ENCODE measurements at places on chromosomes 4 and X. TPM values are rescaled to one million over a fixed set of nuclear protein-coding genes. Genes with fewer than 3 reads are reported as not detected.

DNA sequence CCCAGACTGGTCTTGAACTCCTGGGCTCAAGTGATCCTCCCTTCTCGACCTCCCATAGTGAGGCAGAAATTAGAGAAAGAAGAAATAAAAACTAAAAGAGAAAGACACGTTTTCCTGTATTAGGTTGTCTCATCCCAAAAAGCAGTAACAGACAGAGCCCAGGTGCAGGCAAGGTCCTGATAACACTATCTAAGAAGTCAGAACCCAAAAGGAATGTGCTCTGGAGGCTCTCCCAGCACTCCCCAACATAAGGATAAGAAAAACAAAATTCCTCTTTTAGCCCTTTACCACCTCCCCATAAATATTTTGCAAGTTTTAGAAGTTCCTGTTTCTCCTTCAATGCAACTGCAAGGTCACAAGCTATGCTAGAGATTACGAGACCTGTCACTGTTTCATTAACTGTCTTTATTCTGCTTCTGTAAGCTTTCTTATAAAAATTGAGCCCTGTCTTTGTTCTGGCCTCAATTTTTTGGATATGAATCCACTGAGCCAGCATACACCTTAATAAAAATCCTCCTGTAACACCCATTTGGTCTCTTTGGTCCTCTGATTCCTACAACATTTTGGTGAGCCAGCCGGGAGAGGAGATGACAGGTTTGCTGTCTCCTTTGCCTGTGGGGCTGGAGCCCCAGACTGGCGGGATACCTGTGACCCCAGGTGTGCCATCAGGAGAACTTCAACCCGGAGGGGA lies 25.9 kb downstream of the LIAS start:
- DNase-seq, result no peak

DNA sequence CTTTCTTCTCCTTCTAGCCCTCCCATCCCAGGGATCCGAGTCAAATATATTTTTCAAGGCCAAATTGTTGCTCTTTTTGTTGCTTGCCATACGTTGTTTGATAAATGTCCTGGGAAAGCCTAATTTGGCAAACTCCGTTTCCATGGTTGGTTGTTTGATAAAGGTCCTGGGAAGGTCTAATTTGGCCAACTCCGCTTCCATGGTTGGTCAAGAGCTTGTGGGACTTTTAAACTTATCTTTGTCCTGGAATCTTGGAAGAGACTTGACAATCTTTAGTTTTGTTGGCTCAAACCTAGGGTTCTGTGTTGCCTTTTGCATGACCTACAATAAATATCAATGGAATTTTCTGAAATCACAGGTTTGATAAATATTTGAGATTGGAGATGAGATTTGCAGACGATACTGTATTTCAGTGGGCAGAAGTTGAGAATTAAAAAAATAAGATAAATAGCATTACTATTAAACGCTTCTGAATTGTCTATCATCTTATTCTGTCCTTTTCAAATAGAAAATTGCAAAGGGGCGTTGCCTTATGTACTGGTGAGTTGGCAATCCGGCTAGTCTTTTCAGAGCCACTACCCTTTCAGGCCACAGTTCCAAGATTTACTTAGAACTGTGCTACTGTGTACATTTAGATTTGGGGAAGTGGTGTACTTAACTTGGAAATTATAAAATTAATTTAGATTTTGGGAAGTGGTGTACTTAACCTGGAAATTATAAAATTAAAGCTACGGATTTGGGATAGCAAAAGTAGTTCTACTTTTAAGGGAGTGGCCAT lies 804 bp downstream of the OSTC start:
- DNase-seq, result no peak

- no peak for DNase-seq
Observed at GRCh38 chr4:82624819-82625218, 63.0 kb upstream of the TMEM150C start.

GRCh38 chr4:81031796-81032551 lies 1.5 kb downstream of the BMP3 start:
- DNase-seq, result no peak

The BCOR gene
- total RNA-seq, result 16.0 TPM

All from heart left ventricle (tissue), 16 donors.